ENCODE measurements at places on chromosomes 3 and 15.

DNA sequence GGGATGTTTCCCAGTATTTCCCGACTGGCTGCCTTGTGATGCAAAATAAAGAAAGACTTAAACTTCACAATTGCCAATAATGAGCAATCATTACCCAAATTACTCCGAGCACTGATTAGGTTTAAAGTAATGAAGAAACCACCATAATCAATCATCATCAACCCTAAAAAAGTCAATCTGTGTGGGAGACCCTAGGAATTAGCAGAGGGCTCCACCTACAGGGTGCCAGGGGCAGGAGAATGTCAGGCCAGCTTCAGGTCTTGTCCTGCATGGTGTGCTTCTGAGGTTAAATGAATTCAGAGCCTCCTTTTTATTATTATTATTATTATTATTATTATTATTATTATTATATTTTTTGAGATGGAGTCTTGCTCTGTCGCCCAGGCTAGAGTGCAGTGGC is 478.0 kb upstream of the ARRDC4 start:
- H3K4me1 ChIP-seq = no peaks in the 10 kb centered on the region
- DNase-seq = no peak
- H3K27me3 ChIP-seq = no peaks in the 10 kb centered on the region
- H3K4me3 ChIP-seq = no peak overlapping the region
- H3K36me3 ChIP-seq = no peaks in the 10 kb centered on the region

- H3K4me1 ChIP-seq = no peaks in the 10 kb centered on the region
- no peaks in the 10 kb centered on the region for H3K36me3 ChIP-seq
- DNase-seq = no peak
These were observed 76.8 kb upstream of the C15orf61 start for GRCh38 chr15:67444100-67444499.

- DNase-seq = no peak
- no peak overlapping the region for H3K4me3 ChIP-seq
- no peak overlapping the region for H3K27ac ChIP-seq
- H3K27me3 ChIP-seq = no peaks in the 10 kb centered on the region
These were observed 39.2 kb downstream of the SNX4 start for GRCh38 chr3:125480656-125481374.

DNA sequence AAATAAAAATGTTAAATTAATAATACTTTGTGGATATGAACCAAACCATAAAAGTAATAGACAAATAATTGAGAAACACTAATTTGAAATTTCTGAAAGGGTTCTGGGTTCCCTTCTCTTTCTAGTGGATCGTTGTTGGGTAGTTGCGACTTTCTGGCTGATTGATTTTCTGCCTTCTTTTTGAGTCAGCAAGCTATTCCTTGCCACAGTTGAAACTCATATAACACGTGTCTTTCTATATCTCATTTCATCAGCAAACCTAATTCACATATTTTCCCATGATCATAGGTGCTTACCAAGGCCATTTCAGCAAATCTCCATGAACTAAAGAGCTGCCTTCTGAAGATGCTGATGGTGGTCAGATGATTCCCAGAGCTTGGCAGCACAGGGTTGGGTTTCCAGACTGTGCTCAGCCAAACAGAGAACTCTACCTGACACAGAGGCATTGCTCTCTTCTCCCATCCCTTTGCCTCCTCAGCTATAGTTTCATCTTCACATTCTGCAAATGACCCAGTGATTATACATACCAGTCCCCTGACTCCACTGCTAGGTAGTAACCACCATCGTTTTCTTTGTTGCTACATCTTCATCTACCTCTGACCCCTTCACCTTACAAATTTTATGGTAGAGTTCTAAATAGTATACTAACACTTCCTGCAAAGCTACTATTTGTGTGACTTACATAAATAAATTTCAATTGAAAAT is 383.9 kb upstream of the DPH6 start:
- no peaks in the 10 kb centered on the region for H3K27me3 ChIP-seq
- H3K4me3 ChIP-seq = no peak overlapping the region
- no peaks in the 10 kb centered on the region for H3K4me1 ChIP-seq
- no peak for DNase-seq

GRCh38 chr3:128273841-128274573 is 120.7 kb downstream of the EEFSEC start:
- no peaks in the 10 kb centered on the region for H3K4me1 ChIP-seq
- H3K4me3 ChIP-seq = no peak overlapping the region
- no peaks in the 10 kb centered on the region for H3K27me3 ChIP-seq
